ENCODE measurements at places on chromosomes 2 and 18. TPM values are rescaled to one million over a fixed set of nuclear protein-coding genes. Genes with fewer than 3 reads are reported as not detected.

- no peak for DNase-seq
These were observed 191.2 kb downstream of the SPAG16 start for GRCh38 chr2:213475433-213475832.

The FER1L5 gene
- polyA plus RNA-seq: 0.04 TPM

The CFAP65 gene
- not detected for polyA plus RNA-seq

DNA sequence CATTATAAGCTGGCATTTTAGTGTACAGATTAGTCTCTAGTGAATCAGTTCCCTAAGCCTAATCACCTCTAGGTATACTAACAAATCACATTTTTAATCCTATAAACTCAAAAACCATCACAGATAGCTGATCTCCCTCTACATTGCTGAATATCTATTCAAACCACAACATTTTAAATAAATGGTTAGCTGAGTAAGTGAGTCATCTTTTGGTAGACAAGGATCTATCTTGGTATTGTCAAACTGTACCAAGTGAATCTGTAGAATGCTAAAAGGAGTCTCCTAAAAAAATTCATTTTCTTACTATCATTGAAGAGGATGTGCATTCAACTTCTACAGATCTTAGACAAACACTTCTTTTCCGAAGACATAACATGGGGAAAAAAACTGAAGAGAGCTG, 40.7 kb downstream of the INO80D start:
- no peak for DNase-seq

The IL1RL1 gene
- 0.03 TPM for polyA plus RNA-seq

The DSG1 gene
- 0.07 TPM for polyA plus RNA-seq

The CPS1 gene
- polyA plus RNA-seq: 5.8 TPM

The ATP5F1A gene
- 350 TPM for polyA plus RNA-seq

The SCYGR4 gene
- polyA plus RNA-seq: not detected

GRCh38 chr2:149899390-149899789, 311.8 kb upstream of the MMADHC start:
- DNase-seq: no peak

GRCh38 chr2:207239754-207240494, 74.2 kb upstream of the KLF7 start:
- DNase-seq: peak; percentile 89

GRCh38 chr2:45156605-45157004, 147.4 kb upstream of the SIX2 start:
- DNase-seq: no peak

The GFPT1 gene
- polyA plus RNA-seq: 5.8 TPM

The CKAP2L gene
- 13.4 TPM for polyA plus RNA-seq

GRCh38 chr18:54558609-54559585, 32.1 kb upstream of the DYNAP start:
- peak; percentile 5 for DNase-seq

The ABCA12 gene
- 0.35 TPM for polyA plus RNA-seq

DNA sequence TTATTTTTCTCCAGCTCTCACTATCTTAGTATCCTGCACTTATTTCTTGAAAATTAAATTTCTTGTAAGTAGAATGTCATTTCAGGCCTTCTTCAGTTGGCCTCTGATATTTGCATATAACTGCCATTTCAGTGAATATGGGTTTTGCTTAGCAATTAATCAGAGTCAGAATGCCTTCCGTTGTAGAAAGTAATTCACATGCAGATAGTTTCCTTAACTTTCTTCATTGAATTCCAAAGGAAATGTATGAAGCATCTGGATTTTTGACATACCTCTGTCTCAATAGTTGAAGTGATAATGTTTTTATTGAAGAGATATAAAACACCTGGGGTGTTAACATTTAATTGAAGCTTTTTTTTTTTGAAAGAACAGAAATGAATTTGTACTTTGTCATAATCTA, 914.1 kb upstream of the NXPH2 start:
- no peak for DNase-seq

- no peak for DNase-seq
These were observed 226.8 kb downstream of the MC4R start for GRCh38 chr18:60145776-60146175.

The GAREM2 gene
- 0.11 TPM for polyA plus RNA-seq

The RANBP2 gene
- 6.5 TPM for polyA plus RNA-seq

DNA sequence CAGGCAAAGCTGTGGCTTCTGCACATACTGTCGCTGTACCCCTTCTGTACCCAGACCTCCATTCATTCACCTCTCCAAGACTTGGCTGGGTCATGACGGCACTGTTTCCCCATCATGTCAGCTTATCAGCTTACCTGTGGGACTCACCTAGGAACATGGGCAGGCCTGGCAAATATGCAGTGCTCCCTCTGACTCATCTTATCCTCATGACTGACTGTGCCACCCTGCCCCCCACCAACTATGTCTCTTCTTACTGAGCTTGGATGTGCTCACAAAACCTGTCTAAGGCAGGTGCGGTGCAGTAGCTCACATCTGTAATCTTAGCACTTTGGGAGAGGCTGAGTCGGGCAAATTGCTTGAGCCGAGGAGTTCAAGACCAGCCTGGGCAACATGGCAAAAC, 152.4 kb downstream of the MGAT5 start:
- DNase-seq: peak; percentile 97

GRCh38 chr2:174217869-174218268, 30.5 kb downstream of the OLA1 start:
- DNase-seq: no peak

The TEX44 gene
- not detected for polyA plus RNA-seq

GRCh38 chr2:191533693-191534180, 144.2 kb upstream of the NABP1 start:
- DNase-seq: no peak

DNA sequence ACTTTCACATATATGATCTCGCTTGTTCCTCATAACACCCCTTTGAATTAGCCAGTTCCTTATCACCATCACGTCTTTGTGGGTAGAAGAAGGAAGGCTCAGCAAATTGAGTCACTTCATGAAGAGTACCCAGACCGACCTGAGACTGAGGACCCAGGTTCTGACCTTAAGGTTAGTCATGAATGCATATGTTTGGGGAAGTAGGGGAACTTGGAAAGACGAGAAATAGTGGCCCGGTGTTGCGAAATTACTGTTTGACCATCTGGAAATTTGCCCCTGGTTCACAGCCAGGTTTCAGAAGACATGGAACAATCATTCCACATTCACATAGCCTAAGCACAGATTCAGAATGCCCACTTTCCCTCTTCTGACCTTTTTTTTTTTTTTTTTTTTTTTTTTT, 59.8 kb downstream of the MEIS1 start:
- DNase-seq: peak; percentile 61

DNA sequence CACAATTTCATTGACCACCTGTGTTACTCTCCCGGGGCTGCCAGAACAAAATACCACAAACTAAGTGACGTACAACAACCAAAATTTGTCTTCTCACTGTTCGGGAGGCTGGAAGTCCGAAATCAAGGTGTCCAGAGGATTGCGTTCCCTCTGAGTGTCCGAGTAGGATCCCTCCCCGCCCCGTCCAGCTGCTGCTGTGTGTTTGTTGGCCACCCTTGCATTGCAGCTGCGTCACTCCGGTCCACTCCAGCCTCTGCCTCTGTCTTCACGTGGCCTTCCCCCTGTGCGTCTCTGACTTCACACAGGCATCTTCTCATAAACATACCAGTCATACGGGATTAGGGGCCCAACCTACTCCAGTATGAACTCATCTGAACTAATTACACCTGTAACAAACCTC, 251.8 kb upstream of the SMIM21 start:
- no peak for DNase-seq

Data from foreskin keratinocyte (primary cell).